Spleen (tissue), 13 donors: ENCODE measurements at places on chromosomes 3 and 15.

DNA sequence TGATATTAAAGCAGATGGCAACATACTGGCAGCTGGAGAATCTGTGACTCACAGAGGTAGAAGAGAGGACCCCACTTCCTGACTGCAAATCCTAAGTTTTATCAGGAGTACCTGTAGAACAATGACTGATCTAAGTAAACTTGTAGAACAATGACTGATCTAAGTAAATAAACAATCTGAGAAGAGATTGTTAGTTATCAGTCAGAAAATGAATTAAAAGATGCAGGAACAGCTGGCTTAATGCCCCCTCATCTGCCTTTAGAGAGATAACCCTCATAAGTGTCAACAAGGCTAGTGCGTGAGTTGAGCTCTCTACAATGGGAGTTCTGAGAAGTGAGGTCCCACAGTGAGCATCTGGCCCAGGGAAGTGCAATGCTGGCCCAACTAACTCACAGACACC is 14.6 kb downstream of the ACAD11 start:
- no peak for DNase-seq

DNA sequence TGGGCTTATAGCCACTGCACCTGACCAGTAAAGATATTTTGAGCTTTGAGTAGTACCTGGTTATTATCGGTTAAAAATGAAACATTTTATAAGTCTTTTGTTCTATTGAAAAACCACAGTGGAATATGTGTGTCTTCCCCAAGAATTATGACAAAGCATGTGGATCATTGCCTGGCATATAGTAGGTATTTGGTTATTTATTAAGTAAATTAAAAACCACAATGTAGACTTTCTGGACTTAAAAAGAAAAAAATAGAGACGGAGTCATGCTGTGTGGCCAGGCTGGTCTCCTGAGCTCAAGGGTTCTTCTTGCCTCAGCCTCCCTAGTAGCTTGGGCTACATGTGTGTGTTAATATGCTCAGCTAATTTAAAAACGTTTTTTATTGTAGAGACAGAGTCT is 43.5 kb downstream of the UBE2E2 start:
- DNase-seq = no peak

- DNase-seq = no peak
These were observed at the start of gene INSYN1 for GRCh38 chr15:73753250-73754130. TSS of gene INSYN1 (minus strand) at chr15:73753351. CDS start at chr15:73751130, 2,221 bp downstream.

DNA sequence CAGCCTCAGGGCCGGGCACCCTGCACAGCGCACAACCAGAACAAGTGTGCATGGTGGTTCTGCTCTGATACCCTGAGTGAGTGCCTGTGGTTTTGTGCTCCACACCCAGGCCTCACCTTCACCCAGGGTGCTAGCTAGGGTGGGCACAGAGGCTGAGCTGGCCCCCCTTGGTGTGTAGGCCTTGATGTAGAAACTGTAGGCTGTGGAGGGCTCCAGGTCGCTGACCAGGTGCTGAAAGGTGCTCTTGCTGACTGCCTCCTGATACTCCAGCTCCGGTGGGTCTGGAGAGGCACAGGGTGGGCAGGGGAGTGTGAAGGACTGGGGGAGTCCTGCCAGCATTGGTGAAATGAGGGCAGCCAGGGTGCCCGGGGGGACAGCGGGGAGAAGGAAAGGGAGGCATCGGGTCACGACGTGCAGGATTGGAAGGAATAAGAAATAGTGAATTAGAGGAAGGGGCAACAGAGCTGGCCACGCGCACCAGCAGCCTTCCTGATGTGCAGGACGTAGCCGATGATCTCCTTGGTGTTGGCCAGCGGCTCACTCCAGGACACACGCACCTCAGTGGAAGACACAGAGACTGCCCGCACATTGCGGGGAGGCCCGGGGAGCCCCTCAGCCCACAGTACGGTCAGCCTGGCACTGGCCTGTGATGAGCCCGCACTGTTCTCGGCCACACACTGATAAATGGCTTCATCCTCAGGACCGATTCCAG is 26.6 kb downstream of the RNU5B-1 start:
- peak; percentile 55 for DNase-seq

DNA sequence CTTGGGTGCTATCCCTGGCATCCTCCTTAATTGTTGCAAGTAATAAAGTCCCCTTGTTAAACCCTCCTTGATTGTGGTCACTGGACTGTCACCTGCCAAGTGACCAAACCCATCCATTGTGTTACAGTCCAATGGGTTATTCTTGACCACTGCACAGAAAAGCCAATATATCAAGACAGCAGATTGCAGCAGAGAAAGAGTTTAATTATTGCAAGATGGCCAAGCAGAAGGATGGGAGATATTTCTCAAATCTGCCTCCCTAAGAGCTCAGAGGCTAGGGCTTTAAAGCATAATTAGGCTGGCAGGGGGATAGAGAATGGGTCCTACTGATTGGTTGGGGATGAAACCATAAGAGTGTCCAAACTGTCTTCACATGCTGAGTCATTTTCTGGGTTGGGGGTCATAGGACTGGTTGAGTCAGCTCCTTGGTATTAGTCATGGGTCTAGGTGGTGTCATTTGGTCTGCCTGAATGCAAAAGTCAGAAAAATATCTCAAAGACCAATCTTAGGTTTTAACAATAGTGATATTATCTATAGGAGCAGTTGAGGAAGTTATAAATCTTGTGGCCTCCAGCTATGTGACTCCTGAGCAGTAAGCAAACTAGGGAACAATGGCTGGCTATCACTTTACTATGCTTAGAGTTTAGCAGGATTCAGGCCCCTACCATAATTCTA is 19.1 kb upstream of the XYLB start:
- DNase-seq = no peak

- DNase-seq = no peak
These were observed 1.9 kb upstream of the EPHA3 start for GRCh38 chr3:89105503-89105902.

DNA sequence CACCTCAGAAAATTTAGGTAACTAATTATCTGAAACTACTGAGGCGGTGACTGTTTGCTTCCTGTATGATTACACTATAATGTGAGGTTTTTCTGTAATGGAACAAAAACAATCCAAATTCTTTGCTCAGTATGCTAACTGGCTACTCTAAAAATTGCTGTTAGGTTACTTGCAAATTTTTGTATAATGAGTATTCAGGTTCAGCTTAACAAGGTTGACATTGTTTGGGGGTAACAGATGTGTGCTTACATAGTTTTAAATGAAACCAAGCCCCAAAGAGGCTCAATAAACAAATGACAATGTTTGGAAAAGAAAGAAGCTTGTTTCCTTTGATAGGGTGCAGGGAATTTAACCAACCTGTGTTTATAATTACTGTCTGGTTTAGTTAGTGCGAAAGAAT is 414.5 kb upstream of the MDFIC2 start:
- no peak for DNase-seq

GRCh38 chr3:128803307-128803706 is 76.1 kb upstream of the ACAD9 start:
- no peak for DNase-seq

GRCh38 chr3:64351713-64352638 is 126.7 kb upstream of the PRICKLE2 start:
- no peak for DNase-seq

- no peak for DNase-seq
These were observed 27.1 kb downstream of the HDAC11 start for GRCh38 chr3:13507247-13507569.

DNA sequence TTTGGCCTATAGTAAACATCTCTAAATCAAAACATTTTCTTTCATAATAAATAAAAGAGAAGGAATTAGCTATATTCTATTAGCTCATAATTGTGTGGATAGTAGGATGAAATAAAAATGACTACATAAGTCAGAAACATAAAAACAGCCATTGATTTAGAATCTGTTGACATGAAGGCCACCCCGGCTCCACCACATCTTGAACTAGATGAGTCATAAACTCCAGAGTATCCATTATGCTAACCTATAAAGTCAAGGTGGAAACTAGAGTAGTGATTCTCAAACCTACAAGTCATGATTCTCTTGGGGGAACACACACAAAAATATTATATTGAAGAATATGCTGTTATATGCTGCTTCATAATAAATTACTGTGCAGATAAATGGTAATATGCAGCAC is 831.0 kb downstream of the TUSC7 start:
- no peak for DNase-seq

DNA sequence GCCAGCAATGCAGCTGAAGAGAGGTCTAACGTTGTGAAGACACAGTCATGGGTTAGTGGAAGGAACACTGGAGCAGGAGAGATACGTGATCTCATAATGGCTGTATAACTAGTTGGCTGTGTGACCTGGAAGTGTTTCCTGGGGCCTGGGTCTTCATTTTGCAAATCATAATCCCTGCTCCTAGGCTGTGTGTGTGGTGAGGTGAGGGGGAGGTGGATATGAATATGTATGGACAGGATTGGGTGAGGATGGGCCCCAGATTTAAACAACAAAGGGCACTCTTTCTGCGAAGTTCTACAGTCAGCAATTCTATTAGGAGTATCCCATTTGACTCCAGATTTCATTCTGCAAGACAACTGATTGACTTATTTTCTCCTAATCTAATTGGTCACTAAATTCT is 41.3 kb downstream of the ANKRD28 start:
- no peak for DNase-seq

GRCh38 chr3:77038468-77038929 is 1.4 kb upstream of the ROBO2 start:
- no peak for DNase-seq

GRCh38 chr3:106830334-106830733 is 546.9 kb upstream of the CCDC54 start:
- DNase-seq = no peak

- DNase-seq = no peak
These were observed 1052.4 kb downstream of the TUSC7 start for GRCh38 chr3:117761703-117762620.

DNA sequence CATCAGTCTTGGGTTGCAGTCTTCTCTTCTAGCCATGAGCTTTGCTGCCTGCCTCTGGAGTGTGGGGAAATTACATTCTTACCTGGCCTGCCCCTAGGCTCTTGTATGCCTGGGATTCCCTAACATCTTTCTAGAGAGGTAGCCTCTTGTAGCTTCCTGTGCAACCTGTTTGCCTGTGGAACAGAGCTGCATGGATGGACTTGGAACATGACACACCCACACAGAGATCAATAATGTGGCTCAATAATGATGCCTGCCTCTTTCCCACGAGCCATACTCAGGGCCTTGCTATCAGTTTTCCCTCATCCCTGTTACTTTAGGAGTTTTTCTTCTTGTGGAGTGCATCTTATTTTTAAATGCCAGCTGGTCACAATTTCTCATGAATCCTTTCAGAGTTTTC is 11.4 kb downstream of the CHCHD6 start:
- no peak for DNase-seq

DNA sequence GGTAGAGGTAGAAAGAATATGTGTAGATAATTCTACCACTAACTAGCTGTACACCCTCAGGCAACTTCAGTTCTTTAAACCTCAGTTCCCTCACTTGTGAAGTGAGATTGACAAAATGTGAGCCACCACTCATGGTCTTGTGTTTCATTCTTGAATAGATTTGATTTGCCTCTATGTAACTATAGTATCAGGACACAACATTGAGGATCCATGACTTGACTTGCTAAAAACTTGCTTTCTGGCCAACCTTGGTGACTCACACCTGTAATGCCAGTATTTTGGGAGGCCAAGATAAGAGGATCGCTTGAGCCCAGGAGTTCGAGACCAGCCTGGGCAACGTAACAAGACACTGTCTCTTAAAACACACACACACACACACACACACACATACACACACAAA is 115.8 kb upstream of the FLNB start:
- DNase-seq = no peak

- DNase-seq = no peak
These were observed 65.5 kb upstream of the TJP1 start for GRCh38 chr15:29887721-29888120.

DNA sequence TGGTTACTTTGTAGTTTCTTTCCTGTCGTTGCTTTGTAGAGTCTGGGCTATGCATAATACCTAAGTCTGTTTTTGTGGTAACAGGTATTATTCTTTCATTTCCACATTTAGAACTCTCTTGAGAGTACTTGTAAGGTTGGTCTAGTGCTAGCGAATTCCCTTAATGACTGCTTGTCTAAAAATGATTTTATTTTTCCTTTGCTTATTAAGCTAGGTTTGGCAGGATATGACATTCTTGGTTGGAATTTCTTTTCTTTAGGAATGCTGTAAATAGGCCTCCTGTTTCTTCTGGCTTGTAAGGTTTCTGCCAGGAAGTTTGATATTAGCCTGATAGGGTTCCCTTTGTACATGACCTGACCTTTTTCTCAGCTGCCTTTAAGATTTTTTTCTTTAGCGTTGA is 70.1 kb upstream of the SGO1 start:
- no peak for DNase-seq

- no peak for DNase-seq
These were observed 76.8 kb downstream of the TIGIT start for GRCh38 chr3:114370537-114371174.

- no peak for DNase-seq
These were observed 6.0 kb downstream of the SNRPA1 start for GRCh38 chr15:101288905-101289513.

DNA sequence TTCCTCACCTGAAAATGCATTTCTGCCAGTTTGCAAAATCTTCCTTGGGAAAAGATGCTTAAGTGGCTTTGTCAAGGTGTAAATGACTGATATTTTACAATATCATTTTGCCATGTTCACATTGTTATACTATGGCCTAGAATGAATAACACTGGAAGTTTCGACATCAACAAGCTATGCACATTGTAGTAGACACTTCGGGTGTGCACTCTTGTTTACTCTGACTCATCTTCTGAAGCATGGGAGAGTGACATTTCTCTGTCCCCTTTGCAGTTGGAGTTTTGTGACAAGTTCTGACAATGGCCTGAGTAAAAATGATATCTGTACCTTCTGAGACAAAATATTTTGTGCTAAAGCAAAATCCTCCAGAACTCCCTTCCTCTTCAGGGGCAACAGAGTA is 567.0 kb upstream of the RGMA start:
- no peak for DNase-seq

- no peak for DNase-seq
These were observed 66.6 kb upstream of the LARS2 start for GRCh38 chr3:45321607-45322391.

GRCh38 chr15:20348900-20349773 is 192.5 kb downstream of the GOLGA6L6 start:
- peak; percentile 85 for DNase-seq
